CD8-positive, alpha-beta memory T cell (primary cell): ENCODE measurements at places on chromosomes 16 and 17.

GRCh38 chr16:15487336-15488284 is 53.2 kb downstream of the BMERB1 start:
- no peaks in the 10 kb centered on the region for H3K36me3 ChIP-seq
- no peaks in the 10 kb centered on the region for H3K4me1 ChIP-seq
- H3K27ac ChIP-seq: no peak overlapping the region

- H3K27ac ChIP-seq: no peak overlapping the region
- no peak for DNase-seq
- no peak overlapping the region for H3K4me3 ChIP-seq
- no peaks in the 10 kb centered on the region for H3K27me3 ChIP-seq
- H3K4me1 ChIP-seq: no peaks in the 10 kb centered on the region
These were observed 115.2 kb upstream of the NETO2 start for GRCh38 chr16:47258874-47259461.

- no peak for DNase-seq
- H3K4me1 ChIP-seq: no peaks in the 10 kb centered on the region
- no peak overlapping the region for H3K27ac ChIP-seq
- H3K27me3 ChIP-seq: no peaks in the 10 kb centered on the region
- no peaks in the 10 kb centered on the region for H3K36me3 ChIP-seq
- no peak overlapping the region for H3K4me3 ChIP-seq
These were observed 95.0 kb upstream of the PSMD7 start for GRCh38 chr16:74201576-74201975.

DNA sequence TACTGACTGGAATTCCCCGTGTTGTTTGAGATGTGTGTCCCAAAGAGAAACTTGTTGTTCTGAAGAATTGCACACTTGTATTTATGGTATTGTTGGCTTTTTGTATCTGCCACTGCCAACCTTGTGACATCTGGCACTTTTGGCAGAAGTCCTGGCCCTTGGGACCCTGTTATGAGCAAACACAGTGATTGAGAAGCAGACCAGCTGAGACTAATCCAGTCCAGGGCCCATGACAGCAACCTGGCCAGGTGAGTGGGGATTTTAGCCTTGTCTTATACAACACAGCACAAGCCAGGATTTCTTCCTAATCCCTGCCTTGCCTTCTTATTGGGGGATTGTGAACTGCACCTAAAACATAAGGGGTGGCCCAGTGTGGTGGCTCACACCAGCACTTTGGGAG is 80.0 kb downstream of the NTN1 start:
- DNase-seq: no peak
- H3K36me3 ChIP-seq: no peaks in the 10 kb centered on the region
- no peak overlapping the region for H3K4me3 ChIP-seq

GRCh38 chr17:80105762-80106161 is 4.4 kb downstream of the GAA start:
- H3K27ac ChIP-seq: no peak overlapping the region
- no peak for DNase-seq
- peaks cover 12% of the 10 kb centered on the region for H3K4me1 ChIP-seq

DNA sequence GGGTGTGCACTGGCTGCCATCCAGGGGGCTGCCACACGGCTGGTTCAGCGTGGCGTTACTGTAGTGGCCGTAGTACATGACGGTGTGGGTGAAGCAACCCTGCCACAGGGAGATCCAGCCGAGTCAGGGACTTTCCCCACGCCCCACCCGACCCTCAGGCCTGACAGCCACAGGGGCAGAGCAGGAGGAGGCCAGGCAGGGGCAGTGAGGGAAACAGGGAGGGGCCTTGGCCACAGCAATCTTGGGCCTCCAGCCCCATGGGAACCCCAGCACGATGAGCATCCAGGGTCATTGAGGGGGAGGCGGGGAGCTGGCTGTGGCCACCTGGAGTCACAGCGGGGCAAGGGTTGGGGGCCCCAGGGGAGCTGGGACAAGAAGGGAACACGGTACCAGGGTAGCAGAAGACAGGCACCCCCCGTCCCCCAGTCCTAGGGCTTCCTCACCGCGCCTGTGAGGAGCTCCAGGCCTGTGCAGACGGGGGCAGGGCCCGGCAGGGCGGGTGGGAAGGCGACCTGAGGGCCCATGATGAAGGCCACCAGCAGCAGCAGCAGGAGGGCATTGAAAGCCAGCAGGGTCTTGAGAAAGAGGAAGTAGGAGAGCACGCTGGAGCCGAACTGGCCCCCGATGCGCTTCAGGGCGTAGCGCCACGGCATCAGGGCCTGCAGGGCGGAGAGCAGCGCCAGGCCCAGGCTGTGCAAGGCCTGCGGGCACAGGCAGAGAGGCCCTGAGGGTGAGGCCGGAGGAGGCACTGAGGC is 4.3 kb downstream of the TMC6 start:
- no peak for DNase-seq
- no peaks in the 10 kb centered on the region for H3K27me3 ChIP-seq
- H3K27ac ChIP-seq: peak overlapping the region; percentile 7

GRCh38 chr16:10840703-10841102 is 22.1 kb upstream of the TVP23A start:
- no peaks in the 10 kb centered on the region for H3K36me3 ChIP-seq

- H3K27me3 ChIP-seq: no peaks in the 10 kb centered on the region
- no peak for DNase-seq
- H3K4me3 ChIP-seq: no peak overlapping the region
- H3K27ac ChIP-seq: no peak overlapping the region
- H3K36me3 ChIP-seq: no peaks in the 10 kb centered on the region
- H3K4me1 ChIP-seq: no peaks in the 10 kb centered on the region
These were observed 65.7 kb downstream of the PARN start for GRCh38 chr16:14564323-14564722.

GRCh38 chr17:11825572-11826209 is 171.6 kb downstream of the ZNF18 start:
- H3K4me3 ChIP-seq: no peak overlapping the region
- H3K36me3 ChIP-seq: no peaks in the 10 kb centered on the region
- no peaks in the 10 kb centered on the region for H3K27me3 ChIP-seq

DNA sequence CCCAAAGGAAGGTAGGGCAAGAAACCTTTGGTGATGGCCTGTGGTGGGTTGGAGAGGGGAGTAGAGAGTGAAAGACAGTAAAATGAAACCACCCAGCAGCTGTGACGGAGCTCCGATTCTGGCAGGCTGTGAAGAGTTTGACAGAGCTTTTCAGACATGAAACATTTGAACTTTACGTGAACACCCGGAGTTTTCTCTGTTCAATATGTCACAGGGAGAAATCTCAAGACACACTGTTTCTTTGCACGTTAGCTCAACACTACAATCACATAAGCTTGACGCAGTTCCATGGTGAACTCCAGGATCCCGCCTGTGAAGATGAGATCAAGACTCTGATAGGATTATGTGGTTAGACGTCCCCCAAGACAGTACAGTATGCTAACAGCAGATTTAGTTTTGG is 79.6 kb upstream of the CDH11 start:
- H3K36me3 ChIP-seq: no peaks in the 10 kb centered on the region
- H3K4me1 ChIP-seq: no peaks in the 10 kb centered on the region
- H3K27ac ChIP-seq: no peak overlapping the region
- no peak overlapping the region for H3K4me3 ChIP-seq
- H3K27me3 ChIP-seq: no peaks in the 10 kb centered on the region
- no peak for DNase-seq

DNA sequence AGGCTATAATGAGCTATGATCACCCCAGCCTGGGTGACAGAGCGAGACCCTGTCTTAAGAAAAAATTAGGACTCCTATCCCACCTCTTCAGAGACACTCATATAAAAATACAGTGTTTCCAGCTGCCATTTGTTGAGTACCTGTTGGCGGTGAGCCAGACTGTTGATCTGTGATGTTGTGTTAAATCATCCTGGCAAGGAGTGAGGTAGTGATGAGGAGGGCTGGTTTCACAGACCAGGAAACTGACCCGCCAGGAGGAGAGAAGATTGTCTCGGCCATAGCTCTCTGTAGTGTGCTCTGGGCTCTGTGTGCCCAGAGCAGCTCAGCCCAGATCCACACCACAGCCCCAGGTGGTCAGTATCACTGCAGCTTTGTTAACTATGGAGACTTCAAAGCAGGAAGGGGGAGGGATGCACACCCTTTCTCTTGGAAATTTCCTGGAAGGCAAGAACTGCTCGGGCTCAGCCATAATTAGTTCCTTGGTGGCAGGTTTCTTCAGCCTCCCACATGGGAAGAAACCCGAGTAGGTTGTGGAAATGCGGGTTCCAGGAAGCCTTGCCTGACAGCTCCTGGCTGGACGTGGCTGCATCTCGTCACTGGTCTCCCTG is 343.0 kb downstream of the SNX29 start:
- no peaks in the 10 kb centered on the region for H3K36me3 ChIP-seq
- no peak overlapping the region for H3K27ac ChIP-seq
- no peaks in the 10 kb centered on the region for H3K27me3 ChIP-seq
- H3K4me1 ChIP-seq: peaks cover 10% of the 10 kb centered on the region
- H3K4me3 ChIP-seq: no peak overlapping the region

DNA sequence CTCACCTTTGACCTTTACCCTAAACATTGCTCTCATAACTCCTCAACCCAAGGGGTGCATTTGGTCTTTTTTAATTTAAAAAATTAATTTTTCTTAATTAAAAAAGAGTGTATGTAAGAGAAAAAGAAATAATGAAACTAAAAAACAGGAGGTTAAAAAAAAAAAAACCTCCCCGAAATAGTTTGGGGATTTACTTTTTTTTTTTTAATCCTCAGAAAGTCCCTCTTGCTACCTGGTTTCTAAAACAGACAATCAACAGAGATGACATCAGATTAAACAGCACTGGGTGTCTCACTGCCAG is 301.3 kb downstream of the SOX9 start:
- no peak for DNase-seq
- H3K27me3 ChIP-seq: no peaks in the 10 kb centered on the region
- no peaks in the 10 kb centered on the region for H3K36me3 ChIP-seq
- H3K4me1 ChIP-seq: no peaks in the 10 kb centered on the region
- H3K4me3 ChIP-seq: no peak overlapping the region
- H3K27ac ChIP-seq: no peak overlapping the region

DNA sequence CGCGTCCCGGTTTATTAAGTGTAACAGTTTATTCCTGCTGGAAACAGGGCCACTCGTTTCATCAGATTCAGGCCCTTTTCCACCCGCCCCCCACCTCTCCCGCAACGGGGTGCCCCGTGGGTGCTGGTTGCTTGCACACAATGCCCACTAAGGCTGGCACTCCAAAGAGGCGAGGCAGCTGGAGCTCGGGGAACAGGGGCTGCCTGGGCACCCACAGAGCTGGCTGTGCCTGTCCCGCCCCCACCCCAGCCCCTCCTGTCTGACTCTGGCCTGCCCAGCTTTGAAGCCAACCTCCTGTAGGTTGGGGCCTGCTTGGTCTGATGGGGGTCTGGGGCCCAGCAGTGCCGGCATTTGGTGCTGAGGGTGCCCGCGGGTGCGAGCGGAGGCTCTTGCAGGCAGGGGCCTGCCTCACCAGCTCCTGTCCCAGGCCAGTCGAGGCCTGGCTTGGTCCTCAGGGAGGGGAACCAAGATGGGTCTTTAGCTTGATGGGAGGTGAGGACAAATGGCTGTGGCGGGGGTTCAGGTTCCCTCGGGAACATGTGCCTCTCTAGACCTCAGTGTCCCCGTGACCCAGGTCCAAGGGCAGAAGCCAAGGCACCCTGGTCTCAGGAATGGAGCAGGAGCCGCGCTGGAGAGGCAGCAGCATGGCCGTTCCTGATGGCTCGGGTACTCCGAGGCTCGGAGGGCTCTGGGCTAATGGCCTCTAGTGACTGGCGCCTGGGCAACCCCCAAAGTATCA is 20.1 kb downstream of the MYBBP1A start:
- no peaks in the 10 kb centered on the region for H3K36me3 ChIP-seq
- H3K4me1 ChIP-seq: no peaks in the 10 kb centered on the region
- DNase-seq: no peak
- H3K27ac ChIP-seq: no peak overlapping the region
- no peaks in the 10 kb centered on the region for H3K27me3 ChIP-seq

DNA sequence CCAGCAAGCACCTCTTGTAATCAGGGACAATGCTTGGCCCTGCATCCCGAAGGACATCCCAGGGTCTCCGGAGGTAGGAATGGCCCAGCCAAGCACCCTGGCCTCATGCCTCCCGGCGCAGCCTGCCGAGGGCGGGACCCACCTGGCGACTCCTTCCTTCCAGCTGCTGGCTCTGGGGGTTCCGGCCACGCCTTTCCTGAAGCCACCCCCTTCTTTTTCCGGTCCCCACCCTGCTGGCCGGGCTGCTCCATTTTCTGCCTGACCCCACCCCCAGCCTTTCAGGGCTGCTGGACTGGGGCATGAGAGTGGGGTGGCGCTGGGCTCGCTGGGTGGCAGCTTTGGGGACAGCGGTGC is 22.5 kb upstream of the CIBAR2 start:
- DNase-seq: no peak
- H3K4me3 ChIP-seq: no peak overlapping the region
- H3K36me3 ChIP-seq: no peaks in the 10 kb centered on the region

GRCh38 chr16:79788949-79789348 is 188.4 kb upstream of the MAF start:
- H3K4me1 ChIP-seq: no peaks in the 10 kb centered on the region
- H3K4me3 ChIP-seq: no peak overlapping the region
- H3K27me3 ChIP-seq: no peaks in the 10 kb centered on the region
- no peak for DNase-seq
- H3K27ac ChIP-seq: no peak overlapping the region

- no peaks in the 10 kb centered on the region for H3K36me3 ChIP-seq
- H3K4me3 ChIP-seq: no peak overlapping the region
- H3K27ac ChIP-seq: no peak overlapping the region
- no peak for DNase-seq
These were observed 113.3 kb downstream of the UTP18 start for GRCh38 chr17:51373489-51374152.

DNA sequence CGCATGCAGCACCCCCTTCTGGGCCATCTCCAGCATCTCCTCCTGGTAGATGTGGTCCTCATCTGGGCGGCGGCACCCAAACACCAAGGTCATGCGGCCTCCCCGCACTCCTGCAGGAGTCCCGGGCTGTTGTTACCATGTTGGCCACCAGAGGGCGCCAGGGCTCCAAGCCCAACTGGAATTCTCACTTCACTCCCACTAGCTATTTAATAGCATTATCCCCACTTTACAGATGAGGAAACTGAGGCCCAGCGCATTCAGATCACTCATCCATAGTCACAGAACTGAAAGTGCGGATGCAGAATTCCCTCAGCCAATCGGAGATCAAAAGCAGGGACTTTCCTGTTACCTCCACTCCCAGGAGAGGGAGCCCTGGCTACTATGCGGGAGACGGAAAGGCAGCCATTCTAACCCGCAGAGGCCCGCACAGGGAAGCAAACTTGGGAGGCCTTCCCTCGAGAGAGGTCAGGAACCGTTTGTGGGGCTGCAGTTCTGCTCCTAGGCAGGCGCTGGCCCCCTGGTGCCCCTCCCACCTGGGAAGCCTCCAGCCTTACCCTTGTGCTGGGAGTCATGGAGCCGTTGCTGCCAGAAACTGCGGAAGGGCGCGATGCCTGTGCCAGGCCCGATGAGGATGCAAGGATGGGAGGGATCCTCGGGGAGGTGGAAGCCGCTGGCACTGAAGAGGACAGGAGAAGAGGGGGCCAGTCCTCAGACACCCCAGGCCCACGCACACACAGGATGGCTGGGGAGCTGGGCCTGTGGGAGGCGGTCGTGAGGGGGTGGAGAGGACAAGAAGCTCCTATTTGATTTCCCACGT is 40.1 kb downstream of the NOS2 start:
- H3K36me3 ChIP-seq: no peaks in the 10 kb centered on the region
- H3K4me1 ChIP-seq: no peaks in the 10 kb centered on the region
- H3K27ac ChIP-seq: no peak overlapping the region
- H3K27me3 ChIP-seq: no peaks in the 10 kb centered on the region
